Stimulated activated CD4-positive, alpha-beta T cell treated with anti-CD3 and anti-CD28 coated beads, Interleukin-15, amount 100 ng/mL, for 24 hours (primary cell): ENCODE measurements at places on chromosomes 6 and 20.

DNA sequence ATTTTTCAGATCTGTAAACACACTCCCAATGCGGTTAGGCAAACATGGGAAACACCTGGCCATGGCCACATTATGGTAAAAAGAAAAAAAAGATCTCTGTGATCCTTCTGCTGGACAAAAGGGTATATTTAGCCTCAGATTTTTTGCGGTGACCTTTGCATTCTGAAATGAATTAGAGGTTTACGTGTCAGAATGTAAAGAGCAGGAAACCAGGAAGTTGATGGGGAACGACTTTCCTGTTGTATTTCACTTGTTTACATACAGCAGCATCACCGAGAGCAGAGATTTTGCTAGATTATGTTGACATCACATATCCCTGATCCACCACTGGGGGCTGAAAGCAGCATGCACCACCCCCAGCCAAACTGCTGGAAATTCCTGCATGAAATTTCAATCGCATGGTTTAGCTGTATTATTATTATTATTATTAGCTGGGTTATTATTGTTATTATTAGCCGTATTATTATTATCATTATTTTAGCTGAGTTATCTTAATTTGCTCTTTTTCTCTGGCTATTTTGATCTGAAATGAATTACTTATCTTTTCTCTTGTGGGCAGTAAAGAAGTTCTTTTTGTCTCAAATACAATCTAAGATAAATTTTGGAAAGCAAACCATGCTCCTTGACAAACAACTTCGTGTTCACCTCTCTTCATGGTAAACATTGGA lies 189.4 kb downstream of the ZFP64 start:
- DNase-seq, result no peak

- no peak for DNase-seq
Observed at GRCh38 chr6:150992262-150992661, 126.8 kb downstream of the MTHFD1L start.

GRCh38 chr6:87444362-87444761 lies 28.4 kb upstream of the SLC35A1 start:
- DNase-seq, result no peak

DNA sequence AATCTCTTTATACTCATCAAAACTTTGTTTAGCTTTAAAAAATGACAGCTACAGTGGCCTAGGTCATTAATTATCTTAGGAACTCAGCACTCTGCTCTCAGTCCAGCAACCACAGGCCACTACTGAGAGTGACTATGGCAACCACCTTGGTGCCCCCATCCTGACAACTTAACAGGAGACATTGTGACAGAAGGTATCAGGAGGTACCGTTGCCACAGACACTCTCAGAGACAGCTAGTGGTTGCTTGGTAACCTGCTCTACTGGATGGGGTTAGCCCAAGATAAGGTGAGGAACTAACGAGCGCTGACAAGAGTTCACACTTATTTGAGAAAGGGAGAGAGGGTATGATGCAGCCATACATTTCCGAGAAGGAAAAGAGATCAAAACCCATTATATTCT lies 76.1 kb upstream of the TFAP2D start:
- DNase-seq, result no peak

DNA sequence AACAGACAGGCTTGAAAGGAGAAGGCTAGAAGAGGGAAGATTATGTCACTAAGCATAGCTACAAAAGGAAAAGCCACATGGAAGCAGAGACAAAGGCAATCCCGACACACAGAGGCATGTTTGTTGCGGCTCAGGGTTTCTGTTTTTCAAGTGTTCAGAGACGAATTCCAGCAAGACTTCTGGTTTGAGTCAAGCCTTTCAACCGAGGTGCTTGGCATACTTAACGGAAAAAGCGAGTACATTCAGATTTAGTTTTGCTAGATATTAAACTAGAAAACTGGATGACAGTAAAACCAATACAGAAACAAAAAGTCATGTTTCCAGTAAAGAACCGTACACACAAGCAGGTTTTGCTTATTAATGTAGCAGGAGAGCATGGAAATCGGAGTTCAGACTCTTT lies 27.2 kb downstream of the MCUR1 start:
- peak; percentile 55 for DNase-seq

GRCh38 chr20:49479785-49480184 lies 2.7 kb downstream of the KCNB1 start:
- no peak for DNase-seq

DNA sequence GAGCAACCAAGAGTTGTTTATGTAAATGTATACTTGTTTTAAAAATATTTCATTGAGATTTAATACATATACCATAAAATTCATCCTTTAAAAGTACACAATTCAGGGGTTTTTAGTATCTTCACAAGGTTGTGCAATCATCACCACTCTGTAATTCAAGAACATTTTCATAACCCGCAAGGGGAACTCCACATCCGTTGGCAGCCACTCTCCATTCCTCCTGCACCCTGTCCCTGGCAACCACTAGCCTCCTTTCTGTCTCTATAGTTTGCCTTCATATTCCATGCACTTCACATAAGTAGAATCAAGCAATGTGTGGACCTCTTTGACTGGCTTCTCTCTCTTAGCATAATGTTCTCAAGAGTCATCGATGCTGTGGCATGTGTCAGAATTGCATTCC lies 104.2 kb upstream of the PDE10A start:
- DNase-seq, result no peak

DNA sequence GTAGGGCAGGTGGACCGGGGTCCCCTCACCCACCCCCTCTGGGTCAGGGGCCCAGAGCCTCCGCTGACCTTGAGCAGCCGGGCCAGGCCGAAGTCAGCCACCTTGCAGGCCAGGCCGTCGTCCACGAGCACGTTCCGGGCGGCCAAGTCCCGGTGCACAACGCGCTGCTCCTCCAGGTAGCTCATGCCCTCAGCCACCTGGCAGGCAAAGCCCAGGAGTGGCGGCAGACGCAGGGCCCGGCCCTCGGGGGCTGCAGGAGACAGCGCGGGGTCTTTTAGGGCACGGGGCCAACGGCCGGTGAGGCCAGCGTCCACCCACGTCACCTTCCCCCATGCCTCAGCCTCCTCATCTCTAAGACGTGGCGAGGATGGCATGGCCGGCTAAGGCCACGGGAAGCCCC lies 4.2 kb upstream of the PTK6 start:
- no peak for DNase-seq

DNA sequence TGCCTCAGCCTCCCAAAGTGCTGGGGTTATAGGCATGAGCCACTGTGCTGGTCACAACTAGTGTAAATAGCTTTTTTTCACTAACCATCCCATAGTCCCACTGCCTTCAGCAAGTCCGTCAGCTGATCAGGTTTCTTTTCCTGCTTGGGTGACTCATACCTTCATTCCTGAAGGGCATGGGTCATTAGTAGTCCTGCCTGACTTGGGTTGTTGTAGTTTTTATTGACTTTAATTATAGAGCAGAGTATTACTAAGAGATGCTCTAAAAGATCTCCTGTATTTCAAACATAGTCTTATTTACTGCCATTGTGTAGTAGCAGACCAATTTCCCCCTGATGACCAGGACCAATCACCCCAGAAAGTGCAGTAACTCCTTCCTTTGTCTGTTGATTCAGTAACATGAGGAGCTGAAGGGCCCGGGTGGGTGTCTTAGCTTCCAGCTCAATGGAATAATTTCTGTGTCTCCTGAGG lies 25.8 kb downstream of the HLA-C start:
- DNase-seq, result no peak

GRCh38 chr6:82277686-82278085 lies 30.1 kb upstream of the IBTK start:
- DNase-seq, result no peak

GRCh38 chr6:45416700-45417099 lies 39.0 kb upstream of the SUPT3H start:
- DNase-seq, result no peak

- peak; percentile 6 for DNase-seq
Observed at GRCh38 chr20:52812231-52812847, 159.8 kb upstream of the TSHZ2 start.

GRCh38 chr20:14896569-14896968 lies 559.2 kb upstream of the FLRT3 start:
- DNase-seq, result no peak

DNA sequence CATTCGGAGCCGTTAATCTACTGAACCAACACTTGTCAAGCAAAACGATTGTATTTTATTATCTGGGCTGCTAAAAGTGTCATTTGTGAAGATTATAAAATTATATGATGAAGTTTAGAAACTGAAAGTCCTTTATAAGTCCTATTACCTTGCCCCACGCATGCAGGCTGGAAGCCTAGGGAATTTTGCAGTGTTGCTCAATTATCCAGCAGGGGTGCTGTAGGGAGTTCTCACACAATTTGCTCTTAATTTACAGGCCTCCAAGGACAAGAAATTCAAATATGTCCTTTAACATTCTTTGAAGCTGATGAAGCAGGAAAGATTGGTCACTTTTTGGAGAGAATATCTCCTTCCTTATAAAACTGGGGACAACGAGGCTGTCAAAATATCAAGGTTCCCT lies 368.9 kb downstream of the LMBRD1 start:
- DNase-seq, result no peak

GRCh38 chr6:136639702-136640101 lies 89.5 kb upstream of the MAP7 start:
- DNase-seq, result no peak

- DNase-seq, result peak; percentile 74
Observed at GRCh38 chr6:130697995-130698535, 129.1 kb upstream of the SMLR1 start.

DNA sequence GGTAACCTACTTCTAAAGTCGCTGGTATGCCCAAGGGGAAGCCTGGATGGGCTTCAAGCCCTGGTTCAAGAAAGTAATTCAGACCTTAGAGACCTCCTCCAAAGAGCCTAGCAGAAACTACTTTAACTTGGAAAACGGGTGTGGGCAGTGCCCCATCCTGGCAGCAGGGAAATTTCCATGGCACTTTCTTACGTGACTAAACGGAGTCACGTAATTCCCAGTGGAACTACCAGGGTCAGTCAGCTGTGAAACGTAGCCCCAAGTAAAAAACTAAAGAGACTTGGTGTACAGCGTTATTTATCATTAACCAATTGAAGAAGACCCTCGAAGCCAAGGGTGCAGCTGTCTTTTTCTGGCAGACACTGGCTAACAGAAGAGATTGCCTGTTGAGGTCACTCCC lies 114.0 kb downstream of the RCAN2 start:
- no peak for DNase-seq

DNA sequence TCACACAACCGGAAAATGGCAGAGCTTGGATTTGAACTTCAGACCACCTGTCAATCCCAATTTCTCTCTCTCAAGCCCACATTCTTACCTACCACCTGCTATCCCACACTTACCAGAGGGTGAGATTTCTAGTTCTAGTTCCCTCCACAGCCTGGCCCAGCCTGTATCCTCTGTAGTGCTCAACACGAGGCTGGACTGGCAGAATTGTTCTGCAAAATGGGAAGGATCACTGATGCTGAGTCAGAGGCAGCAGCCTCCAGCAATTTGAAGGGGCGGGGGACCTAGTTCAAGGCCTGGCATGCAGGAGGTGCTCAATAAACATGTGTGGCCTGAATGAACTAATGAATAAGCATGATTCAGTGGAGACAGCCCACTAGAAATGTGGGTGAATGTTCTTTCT lies 53.6 kb upstream of the TTPAL start:
- DNase-seq, result no peak

DNA sequence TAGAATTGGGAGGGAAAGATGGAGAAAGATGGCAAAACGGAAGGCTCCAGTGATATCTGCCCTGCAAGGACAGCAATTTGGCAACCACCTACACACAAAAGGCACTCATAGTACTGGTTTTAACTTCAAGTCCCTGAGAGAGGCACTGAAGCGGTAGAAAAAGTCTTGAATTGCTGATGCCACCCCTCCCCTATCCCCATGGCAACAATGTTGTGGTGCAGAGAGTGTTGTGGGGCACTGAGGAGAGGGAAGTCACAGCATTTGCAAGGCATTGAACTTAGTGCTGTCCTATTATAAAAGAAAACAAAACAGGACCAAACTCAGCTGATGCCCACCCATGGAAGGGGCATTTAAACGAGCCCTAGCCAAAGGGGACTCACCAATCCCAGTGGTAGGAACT lies 343.7 kb downstream of the HAO1 start:
- DNase-seq, result no peak

GRCh38 chr6:14921878-14922671 lies 323.8 kb upstream of the JARID2 start:
- DNase-seq, result no peak

DNA sequence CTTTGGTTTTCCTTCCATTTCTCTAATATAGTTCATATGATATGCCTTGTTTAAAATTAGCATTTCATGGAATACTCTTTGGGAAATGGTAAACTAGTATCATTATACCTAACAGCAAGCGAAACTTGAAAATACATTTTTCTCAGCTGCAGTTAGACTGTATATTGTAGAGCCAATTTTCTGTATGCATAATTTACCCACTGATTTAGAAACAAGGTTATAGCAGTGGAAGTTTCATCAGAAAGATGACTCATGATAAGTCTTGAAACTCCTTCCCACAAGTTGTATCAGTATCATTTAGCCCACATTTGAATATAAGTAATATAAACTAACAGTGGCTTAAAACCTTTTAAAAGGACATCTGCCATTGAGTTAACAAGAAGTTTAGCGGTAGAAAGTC lies 164.8 kb upstream of the BMP5 start:
- DNase-seq, result no peak

DNA sequence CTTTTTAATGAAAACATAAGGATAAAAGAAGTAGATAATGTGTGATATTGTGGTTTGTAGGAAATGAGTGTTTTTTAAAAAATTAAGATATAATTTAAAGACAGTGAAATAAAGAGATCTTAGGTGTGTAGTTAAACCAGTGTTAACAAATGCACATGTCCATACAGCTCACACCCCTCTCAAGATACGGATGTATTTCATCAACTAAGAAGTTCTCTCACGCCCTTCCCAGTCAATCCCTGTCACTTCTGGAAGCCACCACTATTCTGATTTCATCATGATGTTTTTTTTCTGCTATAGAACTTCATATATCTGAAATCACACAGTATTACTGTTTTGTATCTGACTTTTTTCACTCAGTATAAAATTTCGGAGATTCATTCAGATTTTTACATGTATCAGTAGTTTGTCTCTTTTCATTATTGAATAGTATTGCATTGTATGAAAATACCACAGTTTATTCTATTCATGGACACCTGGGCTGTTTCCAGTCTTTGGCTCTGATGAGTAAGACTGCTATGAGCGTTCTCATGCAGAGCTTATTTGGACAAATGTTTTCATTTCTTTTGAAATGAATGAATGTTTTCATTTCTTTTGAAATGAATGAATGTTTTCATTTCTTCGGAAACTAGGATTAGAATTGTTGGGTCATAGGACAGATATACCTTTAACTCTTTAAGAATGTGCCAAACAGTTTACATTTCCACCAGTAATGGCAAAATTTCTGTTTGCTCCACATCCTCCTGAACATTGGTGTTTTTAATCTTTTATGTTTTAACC lies 49.7 kb upstream of the ELOVL5 start:
- DNase-seq, result no peak

- no peak for DNase-seq
Observed at GRCh38 chr6:28638787-28639430, 113.2 kb downstream of the GPX5 start.

DNA sequence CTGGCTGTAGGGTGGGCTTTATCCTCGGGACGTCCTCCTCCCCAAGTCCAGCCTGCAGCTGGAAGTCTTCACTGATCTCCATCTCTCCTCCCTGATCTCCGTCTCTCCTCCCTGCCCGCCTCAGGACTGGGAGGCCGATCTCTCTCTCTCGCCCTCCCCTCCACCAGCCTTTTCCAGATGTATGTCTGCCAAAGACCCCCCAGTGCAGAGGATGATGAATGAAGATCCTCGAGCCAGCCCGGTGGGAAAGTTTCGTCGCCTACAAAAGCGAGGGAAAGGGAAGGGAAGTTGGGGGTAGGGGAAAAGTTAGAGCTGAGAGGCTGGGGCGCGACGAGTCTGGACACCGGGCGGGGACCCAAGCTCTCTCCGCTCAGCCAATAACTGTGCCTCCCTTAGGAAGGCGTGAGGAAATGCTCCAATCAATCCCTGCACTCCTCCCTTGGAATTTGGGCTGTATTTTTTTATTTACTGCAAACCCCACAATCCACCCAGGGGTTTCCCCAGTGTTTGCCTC lies 595 bp upstream of the SRF start:
- DNase-seq, result no peak
